ENCODE measurements at places on chromosomes 11 and 22.
A peak's percentile ranks its signal among the peaks of the same experiment; 100 is the strongest.

DNA sequence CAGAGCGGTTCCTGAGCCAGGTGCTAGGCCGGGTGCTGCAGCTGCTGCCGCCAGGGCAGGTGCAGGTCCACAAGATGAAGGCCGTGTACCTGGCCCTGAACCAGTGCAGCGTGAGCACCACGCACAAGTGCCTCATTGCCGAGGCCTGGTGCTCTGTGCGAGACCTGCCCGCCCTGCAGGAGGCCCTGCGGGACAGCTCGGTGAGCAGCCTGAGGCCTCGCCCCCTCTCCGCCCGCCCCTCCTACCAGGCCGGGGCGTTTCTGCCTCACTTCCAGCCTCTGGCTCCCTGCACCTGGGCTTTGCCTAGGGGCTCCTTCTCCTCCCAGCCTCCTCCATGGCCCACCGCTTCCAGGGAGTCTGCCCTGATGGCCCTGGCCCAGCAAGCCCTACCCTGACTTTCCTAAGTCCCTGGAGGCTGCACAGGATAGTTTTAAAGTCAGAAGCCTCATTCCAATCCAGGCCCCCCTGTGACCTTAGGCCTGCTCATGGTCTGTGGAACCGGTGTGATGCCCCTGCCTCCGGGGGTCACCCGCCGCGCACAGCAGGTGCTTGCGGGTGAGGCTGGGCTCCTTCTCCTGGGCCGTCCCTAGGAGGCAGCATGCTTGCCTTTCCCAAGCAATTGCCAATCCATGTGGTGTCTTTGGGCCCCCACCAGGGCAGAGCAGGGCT lies 5.5 kb downstream of the TCIRG1 start:
- H3K27me3 ChIP-seq: no peaks in the 10 kb centered on the region
- peaks cover 55% of the 10 kb centered on the region for H3K36me3 ChIP-seq
- no peak overlapping the region for H3K4me3 ChIP-seq
- H3K4me1 ChIP-seq: peaks cover 7% of the 10 kb centered on the region
- H3K27ac ChIP-seq: no peak overlapping the region
- no peak for DNase-seq

- no peak overlapping the region for H3K4me3 ChIP-seq
- peak; percentile 97 for DNase-seq
- no peaks in the 10 kb centered on the region for H3K27me3 ChIP-seq
- H3K27ac ChIP-seq: peak overlapping the region; percentile 79
Observed at GRCh38 chr11:2305788-2306451, 4.1 kb downstream of the TSPAN32 start.

- no peaks in the 10 kb centered on the region for H3K36me3 ChIP-seq
- H3K4me1 ChIP-seq: peaks cover 4% of the 10 kb centered on the region
- no peak for DNase-seq
- no peaks in the 10 kb centered on the region for H3K27me3 ChIP-seq
- H3K4me3 ChIP-seq: no peak overlapping the region
Observed at GRCh38 chr11:75389276-75389605, 10.1 kb upstream of the RPS3 start.

DNA sequence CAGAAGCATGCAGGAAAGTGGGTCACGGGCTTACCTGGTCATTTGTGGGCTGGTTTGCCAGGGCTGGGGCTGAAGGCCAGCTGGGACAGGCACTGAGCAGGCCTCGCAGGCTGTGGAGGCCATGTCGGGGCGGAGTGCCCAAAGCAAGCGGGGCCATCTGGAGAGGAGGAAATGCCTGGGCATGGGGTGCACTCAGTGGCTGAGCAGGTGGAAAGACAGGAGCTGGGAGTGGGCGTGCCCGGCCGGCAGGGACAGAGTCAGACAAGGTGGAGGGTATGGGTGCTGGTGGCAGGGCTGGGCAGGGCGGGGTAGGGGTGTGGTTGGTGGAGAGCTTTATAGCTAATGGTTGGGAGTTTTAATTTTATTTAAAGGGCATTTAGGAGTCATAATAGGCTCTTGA lies 27.4 kb downstream of the DAGLA start:
- H3K27ac ChIP-seq: no peak overlapping the region
- H3K27me3 ChIP-seq: no peaks in the 10 kb centered on the region
- H3K36me3 ChIP-seq: no peaks in the 10 kb centered on the region
- H3K4me1 ChIP-seq: no peaks in the 10 kb centered on the region

DNA sequence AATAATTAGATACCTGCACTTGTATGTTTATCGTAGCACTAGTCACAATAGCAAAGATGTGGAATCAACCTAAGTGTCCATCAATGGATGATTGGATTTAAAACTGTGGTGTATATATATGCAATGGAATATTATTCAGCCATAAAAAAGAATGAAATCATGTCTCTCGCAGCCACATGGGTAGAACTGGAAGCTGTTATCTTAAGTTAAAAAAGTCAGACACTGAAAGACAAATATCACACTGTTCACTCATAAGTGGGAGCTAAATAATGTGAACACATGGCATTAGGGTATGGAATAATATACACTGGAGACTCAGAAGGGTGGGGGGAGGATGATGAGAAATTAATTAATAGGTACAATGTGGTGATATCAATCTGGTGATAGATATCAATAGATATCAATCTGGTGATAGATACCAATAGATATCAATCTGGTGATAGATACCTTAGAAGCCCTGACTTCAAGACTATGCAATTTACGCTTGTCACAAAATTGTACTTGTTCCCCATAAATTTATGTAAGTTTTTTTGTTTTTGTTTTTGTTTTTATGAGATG lies 2.0 kb downstream of the LMO2 start:
- H3K27ac ChIP-seq: no peak overlapping the region
- no peaks in the 10 kb centered on the region for H3K27me3 ChIP-seq
- no peaks in the 10 kb centered on the region for H3K36me3 ChIP-seq

DNA sequence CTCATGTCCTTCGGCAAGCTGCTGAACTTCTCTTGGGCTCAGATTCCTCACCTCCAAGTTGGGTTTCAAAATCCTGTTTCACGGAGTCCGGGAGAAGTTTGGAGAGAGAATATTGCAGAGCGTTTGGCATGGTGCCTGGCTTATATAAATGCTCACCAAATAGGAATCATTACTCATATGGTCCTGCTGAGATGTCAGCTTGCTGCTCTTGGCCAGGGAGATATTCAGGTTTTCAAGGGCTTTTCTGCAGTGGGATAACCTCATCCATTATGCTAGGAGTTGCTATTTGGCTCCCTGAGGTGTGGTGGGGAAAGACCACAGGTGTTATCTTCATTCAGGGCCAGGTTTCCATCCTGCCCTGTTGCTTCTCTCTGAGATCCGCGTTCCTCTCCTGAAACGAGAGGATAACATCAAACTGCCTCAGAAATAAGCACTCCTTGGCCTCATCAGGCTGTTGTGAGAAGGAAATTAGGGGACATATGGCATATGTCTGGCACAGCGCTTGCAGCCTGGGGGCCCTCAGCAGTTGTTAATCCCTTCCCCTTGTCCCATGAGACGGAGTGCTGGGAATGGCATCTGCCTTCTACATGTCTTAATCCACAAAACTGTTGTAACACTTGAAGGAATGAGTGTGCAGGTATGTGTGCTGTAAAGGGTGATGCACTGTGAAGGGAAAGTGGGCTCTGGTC lies 29.9 kb upstream of the ACER3 start:
- DNase-seq: no peak
- H3K4me3 ChIP-seq: no peak overlapping the region
- no peak overlapping the region for H3K27ac ChIP-seq
- H3K36me3 ChIP-seq: no peaks in the 10 kb centered on the region

- H3K27me3 ChIP-seq: no peaks in the 10 kb centered on the region
- H3K4me3 ChIP-seq: no peak overlapping the region
- H3K4me1 ChIP-seq: no peaks in the 10 kb centered on the region
Observed at GRCh38 chr22:28830441-28830840, 30.1 kb upstream of the XBP1 start.

DNA sequence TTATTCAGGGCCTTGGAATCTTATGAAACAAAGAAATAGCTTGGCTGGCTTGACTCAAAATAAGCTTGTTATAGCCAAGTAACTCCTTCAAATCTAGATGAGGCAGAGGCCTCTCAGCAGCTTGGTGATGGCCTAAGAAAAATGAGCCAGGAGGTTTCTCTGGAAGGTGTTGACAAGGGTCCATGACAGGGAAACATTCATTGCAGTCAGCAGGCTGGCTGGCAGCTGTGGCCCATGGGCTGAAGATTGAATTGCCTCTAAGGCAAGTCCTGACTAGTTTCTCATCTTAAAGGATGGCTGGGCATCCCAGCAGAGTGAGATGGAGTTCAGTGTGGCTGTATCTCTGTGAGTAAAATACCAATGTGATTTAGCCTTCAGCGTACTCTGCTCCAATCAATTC lies 441.0 kb downstream of the NELL1 start:
- H3K4me3 ChIP-seq: no peak overlapping the region
- H3K27me3 ChIP-seq: no peaks in the 10 kb centered on the region
- H3K36me3 ChIP-seq: no peaks in the 10 kb centered on the region
- H3K4me1 ChIP-seq: no peaks in the 10 kb centered on the region

DNA sequence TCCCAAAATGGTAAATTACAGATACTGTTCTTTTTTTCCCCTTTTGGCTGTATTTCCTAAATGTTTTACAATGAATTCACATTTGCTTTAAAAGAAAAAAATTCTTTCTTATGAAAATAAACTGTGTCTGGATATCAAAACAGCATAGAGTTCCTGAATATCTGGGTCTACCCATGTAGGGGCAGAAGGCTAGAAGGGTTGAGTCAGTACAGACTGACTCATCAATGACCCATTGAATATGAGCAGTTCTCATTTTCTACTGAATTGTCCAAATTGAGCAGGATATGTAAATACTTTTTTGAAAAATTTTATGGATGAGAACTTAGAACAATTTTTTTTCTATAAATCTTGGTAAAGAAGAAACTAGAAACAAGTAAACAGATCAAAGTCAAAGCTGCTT lies 16.3 kb upstream of the C11orf87 start:
- no peaks in the 10 kb centered on the region for H3K4me1 ChIP-seq
- H3K36me3 ChIP-seq: no peaks in the 10 kb centered on the region
- no peak for DNase-seq
- H3K27ac ChIP-seq: no peak overlapping the region
- no peak overlapping the region for H3K4me3 ChIP-seq
- no peaks in the 10 kb centered on the region for H3K27me3 ChIP-seq

- no peaks in the 10 kb centered on the region for H3K27me3 ChIP-seq
- no peak overlapping the region for H3K4me3 ChIP-seq
- DNase-seq: no peak
- H3K4me1 ChIP-seq: no peaks in the 10 kb centered on the region
Observed at GRCh38 chr22:25078591-25078990, 121.1 kb upstream of the CRYBB3 start.

- no peaks in the 10 kb centered on the region for H3K36me3 ChIP-seq
- no peak for DNase-seq
- no peaks in the 10 kb centered on the region for H3K27me3 ChIP-seq
- H3K4me3 ChIP-seq: no peak overlapping the region
Observed at GRCh38 chr11:104365676-104366075, 201.7 kb upstream of the PDGFD start.
